Right renal cortex interstitium (tissue), 3 donors: ENCODE measurements at places on chromosomes 13 and 19. TPM values are rescaled to one million over a fixed set of nuclear protein-coding genes. Genes with fewer than 3 reads are reported as not detected.

UBE2L5 gene
- polyA plus RNA-seq, result 0.47 TPM

PSENEN gene
- 55.6 TPM for polyA plus RNA-seq

SHD gene
- 1.6 TPM for polyA plus RNA-seq

SHC2 gene
- 21.5 TPM for polyA plus RNA-seq

DNA sequence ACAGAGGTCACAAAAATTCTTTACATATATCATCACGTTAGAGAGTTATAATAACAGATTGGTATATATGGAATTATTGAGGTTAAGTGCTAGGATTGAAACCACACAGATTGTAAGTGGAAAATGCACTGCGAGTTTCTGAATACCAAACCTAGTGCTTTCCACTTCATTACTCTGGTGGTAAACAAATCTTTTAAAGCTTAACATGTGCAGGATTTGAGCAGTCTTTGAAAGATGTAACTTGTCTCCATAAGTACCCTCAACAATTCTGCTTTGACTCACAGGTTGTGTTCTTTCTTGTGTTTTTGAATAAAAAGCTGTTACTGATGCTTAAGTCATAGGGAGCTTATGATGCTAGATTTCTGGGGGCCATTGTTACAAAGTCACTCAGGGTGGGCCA is 314.7 kb upstream of the DACH1 start:
- DNase-seq, result no peak

GRCh38 chr19:23440207-23440606 is 44.9 kb upstream of the ZNF91 start:
- DNase-seq, result no peak

GRCh38 chr13:49238621-49239020 is 9.1 kb upstream of the CDADC1 start:
- DNase-seq, result no peak

DNA sequence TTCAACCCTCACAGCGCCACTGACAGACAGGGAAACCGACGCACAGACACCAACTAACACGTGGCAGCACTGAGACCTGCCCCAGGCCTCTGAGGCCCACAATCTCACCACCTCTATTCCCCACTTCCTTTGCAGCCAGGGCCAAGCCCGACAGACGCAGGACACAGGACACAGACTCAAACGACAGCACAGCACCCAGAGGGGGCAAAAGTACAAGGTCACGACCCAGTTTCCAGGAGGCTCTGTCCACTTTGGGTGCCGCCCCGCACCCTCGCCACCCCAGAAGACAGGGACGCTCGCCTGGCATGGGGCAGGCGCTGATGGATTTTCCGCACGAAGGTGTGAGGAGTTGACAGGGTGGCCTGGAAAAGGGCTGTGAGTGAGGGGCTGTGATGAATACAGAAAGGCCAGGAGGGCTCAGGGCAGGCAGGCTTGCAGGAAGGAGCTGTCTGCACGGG is 48.8 kb downstream of the MLLT1 start:
- no peak for DNase-seq

DNA sequence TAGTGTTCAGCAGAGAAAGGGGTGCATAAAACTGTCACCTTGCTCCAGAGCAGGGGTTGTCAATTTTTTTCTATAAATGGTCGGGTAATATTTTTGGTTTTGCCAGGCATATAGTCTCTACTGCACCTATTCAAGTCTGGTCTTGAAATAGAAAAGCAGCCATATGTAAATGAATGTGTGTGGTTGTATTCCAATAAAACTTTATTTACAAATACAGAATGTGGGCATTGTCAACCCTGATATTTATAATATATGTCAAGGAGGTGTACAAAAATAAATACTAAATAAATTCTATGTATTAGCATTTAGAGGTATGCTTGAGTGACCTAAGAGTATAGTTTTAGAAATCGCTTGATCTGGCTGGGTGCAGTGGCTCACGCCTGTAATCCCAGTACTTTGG is 97.6 kb upstream of the SPRY2 start:
- no peak for DNase-seq

DNA sequence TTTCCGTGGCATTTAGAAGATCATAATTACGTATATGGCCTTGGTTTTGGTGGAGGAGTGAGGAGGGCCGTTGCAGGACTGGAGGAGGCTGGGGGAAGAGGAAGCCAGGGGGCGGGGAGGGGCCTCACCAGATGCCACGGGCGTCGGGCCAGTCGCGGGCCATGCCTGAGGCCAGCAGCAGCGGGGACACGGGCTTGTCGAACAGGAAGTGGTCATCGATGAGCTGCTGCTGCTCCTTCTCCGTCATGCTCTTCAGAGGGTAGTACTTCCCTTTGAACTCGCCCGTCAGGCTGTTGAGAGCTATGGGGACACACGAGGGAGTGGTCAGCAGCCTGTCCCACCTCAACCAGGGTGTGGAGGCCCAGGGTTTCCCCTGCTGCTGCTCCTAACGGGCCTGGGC is 11.1 kb downstream of the CKM start:
- DNase-seq, result no peak
